NB4 (cell line): ENCODE measurements at places on chromosomes 12 and 14.

- no peak for DNase-seq
These were observed 586.4 kb downstream of the MED13L start for GRCh38 chr12:115691123-115691522.

DNA sequence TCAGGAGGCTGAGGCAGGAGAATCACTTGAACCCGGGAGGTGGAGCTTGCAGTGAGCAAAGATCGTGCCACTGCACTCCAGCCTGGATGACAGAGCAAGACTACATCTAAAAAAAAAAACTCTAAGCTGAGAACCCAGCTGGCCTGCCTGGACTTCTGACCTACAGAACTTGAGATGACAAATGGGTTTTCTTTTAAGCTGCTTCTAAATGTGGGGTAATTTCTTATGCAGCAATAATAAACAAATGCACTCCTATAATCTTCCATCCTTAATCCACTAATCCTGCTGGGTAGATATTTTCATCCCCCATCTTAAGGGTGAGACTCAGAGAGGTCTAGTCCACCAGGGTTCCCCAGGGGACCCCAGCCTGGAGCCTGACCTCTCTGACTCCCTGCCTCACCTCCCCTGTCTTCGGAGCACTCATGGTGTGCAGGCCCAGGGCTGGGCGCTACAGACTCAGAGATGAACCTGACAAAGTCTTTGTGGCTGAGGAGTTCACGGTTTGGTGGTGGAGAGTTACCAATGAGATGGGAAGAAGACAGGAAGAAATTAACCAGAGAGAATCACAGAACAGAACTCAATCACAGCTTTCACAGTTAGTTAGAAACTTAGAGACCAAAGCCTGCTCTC is 39.7 kb upstream of the BDKRB2 start:
- no peak for DNase-seq

GRCh38 chr12:85530456-85530855 is 250.4 kb downstream of the ALX1 start:
- no peak for DNase-seq

DNA sequence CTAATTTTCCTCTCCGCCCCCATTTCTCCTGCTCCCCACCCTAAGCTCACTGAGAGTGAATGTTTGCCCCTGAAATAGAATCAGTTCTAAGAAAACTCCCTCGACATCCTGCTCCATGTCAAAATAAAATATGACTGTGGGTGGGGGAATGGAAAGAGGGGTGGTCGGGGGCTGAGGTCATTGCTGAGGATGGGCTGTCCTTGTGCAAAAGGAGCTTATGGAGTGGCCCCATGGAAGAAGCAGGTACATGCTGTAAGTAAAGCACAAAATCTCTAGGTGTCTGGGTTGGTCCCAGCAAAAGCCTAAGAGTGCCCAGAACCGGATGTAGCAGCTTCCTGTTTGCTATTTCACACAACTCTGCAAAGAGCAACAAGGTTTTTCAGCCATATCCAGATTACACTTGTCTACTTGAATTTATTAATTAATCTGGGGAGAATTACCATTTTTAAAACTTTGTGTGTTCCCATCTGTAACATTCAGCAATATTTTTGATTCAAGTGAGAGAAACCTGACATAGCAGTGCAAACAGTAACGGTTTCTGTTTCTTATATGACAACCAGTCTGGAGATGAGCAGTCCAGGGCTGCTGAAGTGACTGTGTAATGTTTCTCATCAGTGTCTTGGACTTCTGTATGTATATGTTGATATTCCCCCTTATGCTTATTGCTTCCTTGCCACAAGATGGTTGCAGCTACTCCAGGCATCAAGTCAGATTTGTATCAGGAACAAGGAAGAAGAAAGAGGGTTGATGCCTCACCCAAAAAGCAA is 40.4 kb upstream of the GZMB start:
- DNase-seq, result peak; percentile 62

- no peak for DNase-seq
These were observed 18.9 kb upstream of the MAP3K9 start for GRCh38 chr14:70828188-70828587.

GRCh38 chr14:22848351-22849164 is 12.2 kb downstream of the MMP14 start:
- DNase-seq, result no peak

- no peak for DNase-seq
These were observed 165.7 kb downstream of the AKAP6 start for GRCh38 chr14:32494609-32495434.

GRCh38 chr12:22981711-22982110 is 356.7 kb downstream of the ETNK1 start:
- no peak for DNase-seq

DNA sequence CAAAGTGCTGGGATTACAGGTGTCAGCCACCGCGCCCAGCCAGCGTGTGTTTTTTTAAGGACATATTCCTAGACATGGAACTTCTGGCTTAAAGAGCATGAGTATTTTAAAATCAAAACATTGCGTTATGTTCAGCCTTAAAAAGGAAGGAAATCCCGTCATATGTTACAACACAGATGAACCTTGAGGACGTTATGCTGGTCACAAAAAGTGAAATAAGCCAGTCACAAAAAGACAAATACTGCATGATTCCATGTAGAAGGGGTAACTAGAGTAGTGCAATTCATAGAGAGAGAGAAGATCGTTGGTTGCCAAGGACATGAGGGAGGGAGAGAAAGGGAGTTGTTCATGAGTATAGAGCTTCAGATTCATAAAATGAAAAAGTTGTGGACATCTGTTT is 53.9 kb downstream of the ACACB start:
- DNase-seq, result no peak

GRCh38 chr12:42758806-42759205 is 169.3 kb upstream of the PRICKLE1 start:
- DNase-seq, result no peak

GRCh38 chr14:90605430-90605829 is 208.6 kb downstream of the CALM1 start:
- no peak for DNase-seq

GRCh38 chr12:76398106-76398505 is 49.9 kb upstream of the BBS10 start:
- DNase-seq, result no peak

- DNase-seq, result peak; percentile 19
These were observed 111.9 kb downstream of the STAB2 start for GRCh38 chr12:103698752-103699560.

DNA sequence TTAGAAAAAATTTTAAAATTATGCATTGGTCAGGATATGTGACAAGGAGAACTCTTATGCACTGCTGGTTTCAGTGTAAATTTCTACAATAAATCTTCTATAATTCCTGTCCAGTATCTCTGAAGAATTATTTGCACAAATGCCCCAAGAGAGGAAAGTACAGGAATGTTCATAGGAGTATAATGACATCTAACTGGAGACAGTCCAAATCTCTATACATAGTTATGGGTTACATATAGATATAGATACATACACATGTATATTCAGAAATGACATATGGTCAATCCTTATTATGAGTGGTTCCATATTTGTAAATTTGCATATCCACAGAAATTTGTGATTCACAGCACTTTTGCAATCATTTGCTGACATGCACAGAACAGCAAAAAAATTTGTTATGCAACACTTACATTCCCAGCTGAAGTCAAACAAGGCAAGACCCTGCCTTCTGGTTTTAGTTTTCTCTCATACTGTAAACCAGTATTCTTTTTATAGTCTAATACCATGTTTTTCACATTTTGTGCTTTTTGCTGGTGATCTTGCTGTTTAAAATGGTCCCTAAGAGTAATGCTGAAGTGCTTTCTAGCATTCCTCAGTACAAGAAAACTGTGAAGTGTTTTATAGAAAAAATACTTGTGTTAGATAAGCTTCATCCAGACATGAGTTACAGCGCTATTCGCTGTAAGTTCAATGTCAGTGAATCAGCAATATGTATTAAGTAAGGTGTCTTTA is 103.8 kb downstream of the SLC16A7 start:
- peak; percentile 59 for DNase-seq

DNA sequence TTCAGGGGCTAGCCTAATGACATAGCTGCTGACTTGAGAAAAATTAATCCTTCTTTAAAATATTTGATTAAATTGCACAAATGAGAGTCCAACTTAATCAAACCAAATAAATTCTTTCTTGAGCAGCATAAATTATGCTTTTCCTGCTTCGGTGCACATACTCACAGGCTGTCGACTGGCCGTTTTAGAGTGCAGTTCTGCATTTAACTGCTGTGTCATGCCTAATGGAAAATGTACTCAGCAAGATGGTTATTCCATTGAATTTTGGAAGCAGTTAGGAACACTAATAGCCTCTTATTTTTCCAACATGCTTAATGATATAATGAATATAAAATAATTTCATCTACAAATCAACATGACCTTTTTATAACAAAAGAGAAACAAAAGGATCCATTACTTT is 266.1 kb upstream of the LRIG3 start:
- DNase-seq, result no peak

DNA sequence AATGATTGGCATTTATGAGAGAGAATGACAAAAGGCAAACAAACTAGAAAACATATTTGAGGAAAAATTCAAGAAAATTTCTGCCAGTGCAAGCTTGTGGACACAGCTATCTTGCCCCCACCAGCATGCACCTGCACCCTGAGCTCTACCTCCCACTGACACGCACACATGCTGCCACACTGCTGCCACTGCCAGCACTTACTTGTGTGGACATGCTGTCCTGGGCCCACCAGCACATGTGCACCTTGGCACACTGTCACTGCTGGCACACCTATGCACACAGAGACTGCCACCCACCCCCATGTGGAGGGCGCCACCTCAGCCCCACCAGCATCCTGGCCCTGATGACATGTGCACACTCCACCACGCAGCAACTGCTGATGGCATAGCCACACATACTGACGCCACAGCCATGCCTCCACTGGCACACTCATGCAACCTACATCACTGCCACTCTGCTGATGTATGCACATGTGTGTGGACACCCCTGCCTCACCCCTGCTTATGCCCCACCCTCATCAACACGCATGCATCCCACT is 475.0 kb downstream of the SOX5 start:
- DNase-seq, result no peak

DNA sequence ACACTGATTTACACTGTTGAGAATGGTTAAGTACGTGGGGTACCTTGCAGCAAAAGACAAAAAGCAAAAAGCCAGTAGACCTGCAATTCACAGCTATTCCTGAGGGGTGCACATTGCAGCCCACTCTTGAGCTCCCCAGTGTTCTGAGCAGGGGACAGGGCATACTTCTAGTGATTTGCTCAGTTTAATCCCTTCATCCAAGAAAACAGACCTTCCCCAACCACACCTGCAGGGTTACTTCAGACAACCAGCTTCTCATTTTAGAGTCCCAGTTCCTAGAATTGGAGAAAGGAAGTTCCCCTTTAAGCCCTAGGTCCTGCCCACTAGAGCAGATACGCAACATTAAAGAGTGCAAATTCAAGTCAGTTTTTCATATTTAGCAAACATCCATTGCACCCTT is 3.6 kb upstream of the WSB2 start:
- peak; percentile 44 for DNase-seq

DNA sequence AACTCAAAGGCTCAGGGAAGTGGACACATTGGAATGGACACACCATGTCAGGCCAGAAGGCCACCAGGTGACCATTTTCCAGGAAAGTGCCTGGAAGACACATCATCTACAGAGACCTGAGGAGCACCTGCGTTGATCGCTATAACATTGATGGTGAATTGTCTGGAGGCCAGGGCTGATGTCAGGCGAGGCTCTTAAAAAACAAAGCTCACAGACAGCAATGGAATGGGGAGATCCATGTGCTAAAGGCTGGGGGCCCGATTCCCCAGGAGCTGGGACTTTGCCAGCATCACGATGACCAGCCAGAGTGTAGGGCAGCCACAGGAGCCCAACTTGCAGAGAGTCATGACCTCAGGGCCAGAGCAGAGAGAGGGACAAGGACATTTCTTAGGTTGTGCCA is 30.3 kb downstream of the DIO3 start:
- DNase-seq, result no peak

DNA sequence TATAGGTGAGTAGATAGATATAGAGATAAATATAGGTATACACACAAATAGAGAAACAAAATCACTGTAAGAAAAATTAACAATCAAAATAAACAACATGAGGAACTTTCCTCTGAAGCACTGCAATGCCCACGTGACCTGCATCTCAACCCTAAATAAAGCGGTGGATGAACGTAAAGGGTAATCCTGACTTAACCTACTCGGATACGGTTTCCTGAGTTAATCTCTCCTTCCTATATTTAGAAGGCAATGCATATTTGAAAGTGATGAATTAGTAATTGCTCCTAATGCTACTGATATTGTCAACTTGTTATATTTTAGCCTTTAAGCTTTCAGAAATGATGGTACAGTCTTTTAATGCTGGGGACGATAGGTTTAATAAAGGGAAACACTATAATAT is 221.4 kb downstream of the ITPR2 start:
- no peak for DNase-seq

GRCh38 chr12:102232446-102232845 is 34.8 kb upstream of the PMCH start:
- no peak for DNase-seq

- DNase-seq, result no peak
These were observed 161.8 kb downstream of the TTC8 start for GRCh38 chr14:88986146-88986841.

DNA sequence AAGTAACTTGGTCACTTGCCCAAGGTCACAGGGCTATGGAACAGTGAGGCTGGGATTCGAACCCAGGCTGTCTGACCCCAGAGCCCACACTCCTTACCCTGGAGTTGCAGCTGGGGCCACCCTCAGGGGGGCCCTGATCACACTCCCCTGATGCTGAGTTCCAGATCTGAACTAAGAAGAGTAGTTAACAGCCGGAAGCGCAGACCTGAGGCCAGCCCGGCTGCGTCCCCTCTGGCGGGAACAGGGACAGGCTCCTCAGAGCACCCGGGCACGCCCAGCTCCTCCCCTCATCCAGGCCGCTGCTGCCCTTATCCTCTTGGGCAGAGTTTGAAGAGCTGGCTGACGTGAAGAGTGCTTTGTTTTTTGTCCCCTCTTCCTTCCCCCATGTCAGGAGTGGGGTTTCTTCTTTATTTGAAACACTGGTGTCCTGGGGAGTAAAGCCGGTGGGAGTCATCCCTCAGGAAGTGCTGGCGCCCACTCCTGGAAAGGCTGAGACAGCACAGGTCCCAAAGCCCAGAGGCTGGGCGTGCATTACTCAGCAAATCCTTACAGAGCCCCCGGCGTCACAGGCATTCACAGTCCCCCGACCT is 8.7 kb downstream of the PHB2 start:
- DNase-seq, result peak; percentile 89

DNA sequence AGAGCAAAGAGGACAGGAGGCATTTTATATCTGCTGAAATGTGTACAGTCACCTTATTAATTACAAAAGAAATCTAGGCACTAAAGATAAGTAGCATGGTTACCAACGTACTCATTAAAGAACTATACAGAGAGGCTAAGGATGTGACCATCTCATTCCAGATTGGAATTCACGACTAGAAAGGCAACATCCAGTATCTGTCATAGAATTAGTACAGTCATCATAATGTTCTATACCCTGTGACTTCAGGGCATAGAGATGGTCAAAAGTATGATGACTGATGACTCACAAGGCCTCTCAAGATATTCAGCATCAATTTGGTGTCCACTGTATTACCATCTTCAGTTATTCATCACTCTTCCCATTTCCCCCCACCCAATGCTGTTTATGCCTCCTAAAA is 144.0 kb upstream of the PLEKHG7 start:
- no peak for DNase-seq

- no peak for DNase-seq
These were observed 36.4 kb downstream of the PKP2 start for GRCh38 chr12:32860192-32860591.

- DNase-seq, result no peak
These were observed 84.6 kb upstream of the GRIN2B start for GRCh38 chr12:14066021-14066420.

GRCh38 chr12:46134852-46135251 is 134.0 kb downstream of the SLC38A1 start:
- DNase-seq, result no peak

GRCh38 chr12:51124504-51124903 is 41.1 kb upstream of the CSRNP2 start:
- DNase-seq, result no peak
